DMS 273 treated with DMSO at 0.1 percent for 48 hours (cell line): ENCODE measurements at places on chromosomes 2 and 18.
A peak's percentile ranks its signal among the peaks of the same experiment; 100 is the strongest.

DNA sequence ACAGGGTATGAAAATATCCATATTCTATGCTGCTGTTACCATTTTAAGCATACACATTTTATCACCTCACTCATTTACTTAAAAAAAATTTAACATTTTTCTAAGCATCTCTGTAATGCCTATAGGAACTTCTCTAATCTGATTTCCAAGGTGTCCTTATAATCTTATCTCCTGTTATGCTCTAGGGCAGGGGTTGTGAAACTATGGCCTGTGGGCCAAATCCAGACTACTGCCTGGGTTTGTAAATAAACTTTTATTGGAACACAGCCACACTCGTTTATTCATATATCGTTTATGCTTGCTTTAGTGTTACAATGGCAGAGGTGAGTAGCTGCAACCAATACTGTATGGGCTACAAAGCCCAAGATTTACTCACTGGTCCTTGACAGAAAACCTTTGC is 151.6 kb downstream of the RAPGEF4 start:
- DNase-seq: no peak

DNA sequence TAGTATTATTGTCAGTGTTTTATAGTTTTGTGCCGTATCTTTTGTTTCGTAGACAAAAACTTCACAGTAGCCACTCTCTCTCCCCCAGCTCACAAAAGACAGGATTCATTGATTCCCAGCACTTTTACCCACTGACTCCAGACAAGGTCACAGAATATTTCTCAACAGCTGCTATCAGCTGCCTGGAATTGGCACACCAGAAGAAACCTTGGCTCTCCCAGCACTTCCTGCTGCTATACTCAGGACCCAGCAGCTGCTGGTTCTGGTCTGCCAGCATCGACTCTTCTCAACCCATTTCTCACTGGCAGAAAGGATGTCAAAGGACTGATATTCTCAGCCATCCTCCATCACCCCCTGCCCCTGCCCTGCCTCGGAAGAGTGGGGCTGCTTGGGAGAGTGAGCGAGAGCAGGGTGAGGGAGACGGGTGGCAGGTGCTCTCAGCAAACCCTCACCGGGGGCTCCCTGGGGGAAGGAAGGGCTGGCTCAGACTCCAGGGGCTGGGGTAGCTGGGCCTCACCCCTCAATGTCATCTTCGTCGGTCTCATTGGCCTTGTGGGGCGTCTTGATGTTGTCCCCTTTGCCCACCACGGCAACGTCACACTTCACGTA is 6.1 kb upstream of the OTOF start:
- DNase-seq: peak; percentile 20

DNA sequence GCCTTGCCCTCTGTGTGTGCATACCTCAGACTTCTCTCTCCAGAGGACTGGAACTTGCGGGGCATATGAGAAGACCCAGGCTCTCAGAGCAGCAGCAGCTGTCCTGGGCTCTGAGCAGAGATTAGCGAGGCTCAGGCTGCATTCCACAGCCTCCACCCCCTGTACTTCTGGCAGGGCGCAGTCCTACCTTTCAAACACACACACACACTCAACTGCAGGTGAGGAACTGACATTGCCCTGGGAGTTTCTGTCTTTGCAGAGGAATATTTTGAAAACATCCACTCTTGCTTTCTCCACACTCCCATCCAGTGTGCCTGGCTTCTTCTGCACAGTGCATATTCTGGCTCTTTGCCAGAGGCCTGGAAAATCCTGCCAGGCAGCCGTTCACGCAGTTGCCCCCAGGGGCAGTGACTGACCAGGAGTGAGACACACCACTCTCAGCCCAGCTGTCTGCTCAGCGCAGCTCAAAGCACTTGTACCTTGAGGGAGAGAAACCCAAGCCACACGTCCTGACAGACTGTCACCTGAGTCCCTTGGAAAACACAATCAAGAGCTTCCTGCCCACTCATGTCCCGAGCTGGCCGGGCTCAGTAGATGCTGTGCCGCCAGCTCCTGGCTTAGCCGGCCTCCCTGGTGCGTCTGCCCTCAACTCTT is 460.8 kb downstream of the RNF144A start:
- peak; percentile 53 for DNase-seq

GRCh38 chr2:109065391-109065734 is 63.6 kb upstream of the SH3RF3 start:
- no peak for DNase-seq

- no peak for DNase-seq
Observed at GRCh38 chr18:31407649-31408048, 31.1 kb downstream of the DSG4 start.

GRCh38 chr18:8254654-8255053 is 354.6 kb upstream of the RAB12 start:
- no peak for DNase-seq

GRCh38 chr18:55100817-55101457 is 141.7 kb upstream of the CCDC68 start:
- no peak for DNase-seq

DNA sequence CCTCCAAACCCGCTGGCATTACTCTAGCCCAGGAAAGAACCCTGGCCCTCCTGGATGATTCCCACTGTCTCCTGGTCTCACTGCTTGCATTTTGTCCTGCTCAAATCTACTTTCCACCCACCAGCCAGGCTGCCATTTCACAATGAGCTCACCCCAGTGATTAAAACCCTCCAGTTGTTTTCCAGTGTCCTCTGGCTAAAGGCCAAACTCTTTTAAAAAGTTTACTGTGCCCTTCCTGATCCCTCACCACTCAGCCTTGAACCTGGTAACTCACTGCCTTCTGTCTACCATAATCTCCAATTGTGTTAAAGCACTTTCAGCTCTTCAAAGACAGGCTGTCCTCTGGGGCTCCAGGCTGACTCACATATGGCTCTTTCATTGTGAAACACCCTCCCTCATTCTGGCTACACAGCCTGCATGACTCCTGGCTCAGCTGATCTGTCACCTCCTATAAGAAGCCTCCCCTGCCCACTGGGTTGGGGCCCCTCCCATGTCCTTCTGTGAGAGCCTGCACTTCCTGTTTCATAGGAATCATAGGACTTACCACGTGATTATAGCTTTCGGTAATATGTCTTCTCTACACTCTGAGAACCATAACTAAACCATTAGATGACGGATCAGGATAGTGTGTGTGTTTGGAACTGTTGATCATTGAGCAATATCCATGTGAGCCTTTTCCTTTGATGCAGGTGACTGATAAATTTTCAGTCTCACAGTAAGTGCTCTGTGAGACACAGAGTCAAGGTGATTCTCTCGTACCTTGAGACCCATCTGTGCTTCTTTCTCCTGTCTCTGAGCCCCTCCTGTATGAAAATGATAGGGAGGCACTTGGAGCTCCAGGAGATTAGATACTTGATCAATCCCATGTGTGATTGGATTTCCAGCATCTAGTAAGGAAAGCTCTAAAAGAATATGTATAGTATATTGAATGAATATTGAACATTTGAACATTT is 590.8 kb upstream of the ID2 start:
- peak; percentile 18 for DNase-seq

GRCh38 chr2:219290381-219291171 is 11.4 kb downstream of the DNAJB2 start:
- DNase-seq: no peak

DNA sequence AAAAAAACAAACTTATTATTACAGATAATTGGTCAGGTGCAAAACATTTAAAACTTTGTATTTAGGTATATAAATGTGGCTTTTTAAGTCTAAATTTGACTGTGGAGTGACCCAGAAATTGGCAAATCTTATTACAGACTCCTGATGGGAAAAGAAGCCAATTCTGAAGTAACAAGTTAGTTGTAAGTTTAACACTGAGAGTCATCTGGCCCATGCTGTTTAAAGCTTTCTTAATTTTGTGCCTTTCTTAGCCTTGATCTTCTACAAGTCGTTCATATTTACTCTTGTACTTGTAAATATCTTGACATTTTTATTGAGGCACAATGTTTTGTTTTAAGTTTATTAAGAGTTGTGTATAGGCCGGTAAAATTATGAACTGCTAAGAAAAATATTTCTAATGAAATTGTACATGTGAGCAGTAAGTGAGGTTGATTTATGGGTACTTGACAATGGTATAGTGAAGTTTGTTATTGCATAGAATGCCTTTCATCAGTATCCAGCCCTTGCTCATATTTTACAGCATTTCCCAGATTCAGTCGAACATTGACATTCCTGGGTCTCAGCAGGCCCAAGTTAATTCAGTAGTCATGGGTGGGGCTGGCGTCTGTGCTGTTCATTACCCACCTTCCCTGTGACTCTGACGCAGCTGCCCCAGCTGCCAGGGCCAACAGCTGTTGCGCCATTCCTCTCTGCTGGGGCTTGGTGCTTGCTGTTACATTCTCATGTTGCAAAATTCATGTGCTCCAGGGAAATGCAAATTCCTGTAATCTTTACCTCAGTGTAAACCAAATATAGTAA is 121.4 kb downstream of the ZNF236 start:
- DNase-seq: no peak
